ENCODE measurements at places on chromosomes 1 and 21.

- no peak for DNase-seq
These were observed 4.9 kb upstream of the ATP2B4 start for GRCh38 chr1:203621559-203622262.

DNA sequence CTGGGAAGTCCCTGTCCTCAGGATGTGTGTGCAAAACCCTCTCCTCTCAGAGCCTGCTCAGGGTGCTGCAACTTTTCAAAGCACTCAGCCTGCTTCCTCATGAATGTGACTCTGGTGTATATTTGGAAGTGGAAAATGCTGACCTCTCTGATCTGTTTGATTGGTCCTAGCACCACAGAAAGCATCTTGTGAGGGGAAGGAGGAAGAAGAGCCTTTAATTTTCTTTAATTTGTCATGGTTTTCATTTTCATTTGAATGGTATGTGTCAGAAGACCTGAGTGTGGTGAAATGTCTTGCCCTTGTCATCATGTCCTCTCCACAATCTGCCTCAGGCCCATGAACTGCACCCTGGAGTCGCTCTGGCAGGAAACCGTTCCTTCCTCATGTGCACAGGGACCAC is 383.5 kb downstream of the NTNG1 start:
- DNase-seq: no peak

DNA sequence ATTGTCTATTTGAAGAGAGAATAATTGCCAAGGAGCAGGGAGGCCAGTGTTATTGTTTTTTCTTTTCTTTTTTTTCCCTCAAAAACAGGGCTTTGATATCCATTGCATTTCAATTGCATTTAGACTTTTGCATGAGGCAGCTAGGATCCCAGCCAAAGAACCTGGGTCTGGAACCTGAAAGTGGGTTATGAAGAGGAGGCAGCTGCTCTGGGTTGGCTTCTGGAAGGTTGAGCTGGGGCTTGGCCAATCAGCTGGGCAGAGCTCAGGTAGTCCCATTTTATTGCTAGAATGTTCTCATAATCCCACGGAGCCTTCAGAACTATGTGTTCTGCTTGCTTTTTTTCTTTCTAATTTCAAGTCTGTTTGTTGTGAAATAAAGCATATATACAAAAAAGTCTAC is 218.9 kb downstream of the CAMTA1 start:
- DNase-seq: no peak

GRCh38 chr1:180230416-180230790 is 339 bp downstream of the LHX4 start:
- DNase-seq: no peak

- DNase-seq: no peak
These were observed 53.5 kb upstream of the TRAPPC10 start for GRCh38 chr21:43958364-43959158.

DNA sequence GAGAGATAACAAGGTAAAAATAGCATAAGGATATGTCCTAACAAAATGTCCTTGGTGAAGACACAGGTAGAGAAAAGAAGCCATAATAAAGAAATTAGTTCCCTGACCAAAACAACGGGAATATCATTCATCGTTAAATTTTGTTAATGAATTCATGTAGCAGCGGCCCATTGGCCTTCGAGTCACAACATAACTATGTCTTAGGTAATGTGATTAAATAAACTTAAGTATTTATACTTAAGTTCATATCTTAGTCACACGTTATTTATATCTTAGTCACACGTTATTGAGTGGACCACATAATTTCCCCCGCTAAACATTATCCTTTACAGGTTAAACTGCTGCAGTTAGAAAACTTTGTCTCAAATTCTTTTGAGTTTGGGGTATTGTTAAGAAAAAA is 1.2 kb downstream of the NEXN start:
- no peak for DNase-seq

DNA sequence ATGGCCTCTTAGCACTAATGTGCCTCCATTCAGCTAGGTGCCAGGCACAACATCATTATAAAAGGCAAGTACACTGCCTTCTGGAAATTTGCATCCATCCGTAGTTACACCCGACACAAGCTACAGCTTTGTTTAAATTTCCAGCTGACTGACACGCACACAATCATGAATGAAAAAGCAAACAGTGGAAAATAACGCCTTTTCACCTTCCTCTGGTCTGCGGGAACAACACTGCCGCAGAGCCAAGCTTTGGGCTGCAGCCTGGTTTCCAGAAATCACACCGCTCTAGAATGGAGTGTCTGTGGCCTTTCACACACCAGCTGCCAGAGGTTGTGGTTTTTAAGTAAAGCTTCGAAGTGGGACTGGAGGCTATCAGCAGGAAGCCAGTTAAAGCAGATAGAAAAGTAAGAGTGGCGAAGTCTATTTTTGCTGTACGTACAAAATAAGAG is 142.8 kb upstream of the COA6 start:
- DNase-seq: no peak

DNA sequence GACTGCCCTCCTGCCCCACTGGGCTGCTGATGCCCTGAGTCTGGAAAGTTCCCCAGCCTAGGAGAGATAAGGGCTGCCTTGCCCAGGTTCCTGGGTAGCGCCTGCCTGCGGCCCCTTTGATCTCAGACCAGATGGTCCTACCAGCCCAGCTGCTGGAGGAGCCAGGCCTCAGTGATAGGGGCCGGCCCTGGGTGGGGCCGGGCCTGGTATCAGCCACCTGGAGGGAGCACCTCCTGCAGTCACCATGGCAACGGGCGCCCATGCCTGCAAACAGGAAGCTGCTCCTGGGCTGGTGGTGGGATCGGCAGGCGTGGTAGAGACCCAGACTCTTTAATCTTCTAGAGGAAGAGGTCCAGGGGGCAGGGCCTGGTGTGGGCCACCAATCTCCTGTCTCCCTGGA is 119.7 kb upstream of the WNT4 start:
- no peak for DNase-seq

GRCh38 chr1:201533836-201534235 is 5.1 kb upstream of the NAV1 start:
- DNase-seq: no peak

- no peak for DNase-seq
These were observed 171.1 kb downstream of the DAB1 start for GRCh38 chr1:57252597-57253294.

GRCh38 chr1:247415423-247416361 is at the start of gene NLRP3:
NLRP3 (plus strand) TSS chr1:247416173; CDS start chr1:247418801, 2,628 bp downstream.
- DNase-seq: no peak

DNA sequence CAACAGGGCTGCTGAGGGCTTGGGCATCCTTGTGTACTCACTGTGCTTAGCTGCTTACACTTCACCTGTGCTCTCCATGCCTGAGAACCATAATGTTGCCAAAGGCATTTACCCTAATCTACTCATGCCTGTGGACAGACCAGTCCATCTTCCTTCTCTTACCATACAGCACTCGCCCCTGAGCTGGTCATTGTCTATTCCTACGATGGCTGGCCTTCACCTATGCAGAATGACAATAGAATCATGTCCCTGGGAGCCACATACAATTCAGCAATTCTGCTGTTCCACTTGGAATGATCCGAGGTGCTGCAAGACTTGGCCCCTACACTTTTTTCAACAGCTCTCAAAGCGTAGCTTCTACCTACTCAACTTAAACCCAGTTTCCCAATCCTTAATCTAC is 96.5 kb downstream of the PAPPA2 start:
- no peak for DNase-seq

GRCh38 chr1:8165595-8166360 is 139.7 kb upstream of the ERRFI1 start:
- no peak for DNase-seq

- no peak for DNase-seq
These were observed 49.9 kb upstream of the GUCA2A start for GRCh38 chr1:42214447-42214871.

DNA sequence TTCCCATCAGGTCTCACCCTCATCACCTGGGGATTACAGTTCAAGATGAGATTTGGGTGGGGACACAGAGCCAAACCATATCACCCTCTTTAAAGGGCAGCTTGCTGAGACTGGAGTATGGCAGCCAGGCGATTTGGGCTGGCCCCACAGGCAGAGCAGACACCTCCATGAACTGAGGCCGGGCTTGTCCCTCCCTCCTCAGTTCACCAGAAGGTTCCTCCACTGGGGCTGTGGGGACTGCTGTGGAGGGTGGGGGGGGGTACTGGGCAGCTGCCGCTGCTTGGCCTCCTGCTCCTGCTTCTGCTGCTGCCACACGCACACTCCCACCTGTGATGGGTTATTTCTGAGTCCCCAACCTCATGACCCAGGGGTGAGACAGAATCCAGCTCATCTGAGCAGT is 53.9 kb upstream of the PDE9A start:
- DNase-seq: no peak

- DNase-seq: peak; percentile 6
These were observed 46.6 kb downstream of the PACC1 start for GRCh38 chr1:212368073-212368484.
